Activated T-cell treated with anti-CD3 and anti-CD28 coated beads, Interleukin-2, amount 50 U/mL, for 72 hours (primary cell): ENCODE measurements at places on chromosomes 5 and 9.

GRCh38 chr5:169460896-169461295 is 122.7 kb upstream of the SPDL1 start:
- no peaks in the 10 kb centered on the region for H3K4me1 ChIP-seq
- H3K36me3 ChIP-seq: no peaks in the 10 kb centered on the region
- H3K4me3 ChIP-seq: no peak overlapping the region
- H3K27me3 ChIP-seq: no peaks in the 10 kb centered on the region
- DNase-seq: no peak
- H3K27ac ChIP-seq: no peak overlapping the region

GRCh38 chr9:84785792-84786547 is 116.4 kb downstream of the NTRK2 start:
- no peaks in the 10 kb centered on the region for H3K4me1 ChIP-seq
- no peak overlapping the region for H3K27ac ChIP-seq
- H3K27me3 ChIP-seq: peaks cover 8% of the 10 kb centered on the region

DNA sequence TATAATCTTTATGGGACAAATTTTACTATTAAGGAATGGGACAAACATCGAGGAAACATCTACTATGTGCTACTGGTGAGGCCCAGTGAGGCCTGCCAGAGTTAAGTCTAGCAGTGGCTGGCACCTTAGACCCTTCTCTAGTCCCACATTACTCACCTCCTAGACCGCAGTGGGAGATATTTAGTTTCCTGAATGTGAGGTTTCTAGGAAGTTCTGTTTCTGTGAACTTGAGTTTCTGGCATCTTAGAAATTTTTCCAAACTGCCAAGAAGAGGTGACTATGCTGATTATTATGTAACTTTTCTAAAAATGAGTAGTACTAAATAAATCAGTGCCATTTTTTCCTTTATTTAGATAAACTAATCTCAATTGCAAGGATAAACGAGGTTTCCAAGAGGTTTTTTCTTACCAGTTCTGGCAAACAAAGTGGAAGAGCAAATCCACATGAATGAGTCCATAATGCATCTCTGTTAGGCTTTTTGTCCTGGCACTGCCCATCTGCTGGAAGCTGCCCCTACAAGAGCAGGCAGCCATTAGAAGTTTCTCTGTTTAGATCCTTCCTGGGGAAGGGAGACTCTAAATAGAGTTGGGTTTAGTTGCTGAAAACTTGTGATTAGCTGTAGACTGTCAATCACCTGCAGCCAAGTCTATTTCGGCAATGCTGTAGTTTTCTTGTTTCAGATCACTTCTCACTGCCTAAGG is 348.7 kb downstream of the MAN2A1 start:
- peaks cover 7% of the 10 kb centered on the region for H3K36me3 ChIP-seq
- no peak for DNase-seq
- no peak overlapping the region for H3K27ac ChIP-seq
- H3K4me1 ChIP-seq: peaks cover 7% of the 10 kb centered on the region

GRCh38 chr5:53337827-53338226 is 142.6 kb upstream of the FST start:
- H3K4me3 ChIP-seq: no peak overlapping the region
- no peak for DNase-seq
- H3K4me1 ChIP-seq: no peaks in the 10 kb centered on the region
- no peak overlapping the region for H3K27ac ChIP-seq
- H3K27me3 ChIP-seq: peaks cover 13% of the 10 kb centered on the region

DNA sequence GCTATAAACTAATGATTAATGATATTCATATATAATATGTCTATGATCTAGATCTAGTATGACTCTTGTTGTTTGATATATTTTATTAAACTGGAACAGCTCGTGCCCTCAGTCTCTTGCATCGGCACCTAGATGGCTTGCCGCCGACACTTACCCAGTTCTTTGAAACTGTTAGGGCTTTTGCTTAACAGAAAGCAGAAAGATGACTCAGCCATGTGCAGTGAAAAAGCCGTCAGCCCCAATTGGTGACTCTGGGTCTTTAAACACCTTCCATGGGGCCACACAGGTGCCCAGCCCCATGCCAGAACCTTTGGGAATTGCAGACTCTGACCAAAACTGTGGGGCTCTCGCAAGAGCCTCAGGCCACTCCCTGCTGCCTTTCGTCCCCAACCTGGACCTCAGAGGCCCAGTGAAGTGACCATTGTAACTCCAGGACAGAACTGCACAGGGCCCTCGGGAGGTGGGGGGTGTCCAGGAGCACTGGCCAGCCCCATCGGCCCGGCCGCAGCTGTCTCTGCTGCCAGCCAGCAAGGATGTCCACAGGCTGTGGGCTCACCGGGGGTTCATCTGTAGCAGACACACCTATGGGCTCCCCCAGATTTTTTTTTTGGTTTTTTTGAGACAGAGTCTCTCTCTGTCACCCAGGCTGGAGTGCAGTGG is 7.8 kb downstream of the LCN10 start:
- no peak for DNase-seq
- H3K4me1 ChIP-seq: peaks cover 27% of the 10 kb centered on the region
- no peaks in the 10 kb centered on the region for H3K27me3 ChIP-seq
- no peaks in the 10 kb centered on the region for H3K36me3 ChIP-seq
- H3K4me3 ChIP-seq: no peak overlapping the region

- no peak overlapping the region for H3K4me3 ChIP-seq
- peaks cover 7% of the 10 kb centered on the region for H3K4me1 ChIP-seq
- peaks cover 27% of the 10 kb centered on the region for H3K27me3 ChIP-seq
- no peaks in the 10 kb centered on the region for H3K36me3 ChIP-seq
- no peak for DNase-seq
These were observed 3.9 kb upstream of the FBP1 start for GRCh38 chr9:94643176-94643575.

GRCh38 chr5:166551384-166551783 is 1740.1 kb upstream of the WWC1 start:
- H3K36me3 ChIP-seq: no peaks in the 10 kb centered on the region
- H3K27me3 ChIP-seq: no peaks in the 10 kb centered on the region
- H3K4me3 ChIP-seq: no peak overlapping the region
- no peak overlapping the region for H3K27ac ChIP-seq

DNA sequence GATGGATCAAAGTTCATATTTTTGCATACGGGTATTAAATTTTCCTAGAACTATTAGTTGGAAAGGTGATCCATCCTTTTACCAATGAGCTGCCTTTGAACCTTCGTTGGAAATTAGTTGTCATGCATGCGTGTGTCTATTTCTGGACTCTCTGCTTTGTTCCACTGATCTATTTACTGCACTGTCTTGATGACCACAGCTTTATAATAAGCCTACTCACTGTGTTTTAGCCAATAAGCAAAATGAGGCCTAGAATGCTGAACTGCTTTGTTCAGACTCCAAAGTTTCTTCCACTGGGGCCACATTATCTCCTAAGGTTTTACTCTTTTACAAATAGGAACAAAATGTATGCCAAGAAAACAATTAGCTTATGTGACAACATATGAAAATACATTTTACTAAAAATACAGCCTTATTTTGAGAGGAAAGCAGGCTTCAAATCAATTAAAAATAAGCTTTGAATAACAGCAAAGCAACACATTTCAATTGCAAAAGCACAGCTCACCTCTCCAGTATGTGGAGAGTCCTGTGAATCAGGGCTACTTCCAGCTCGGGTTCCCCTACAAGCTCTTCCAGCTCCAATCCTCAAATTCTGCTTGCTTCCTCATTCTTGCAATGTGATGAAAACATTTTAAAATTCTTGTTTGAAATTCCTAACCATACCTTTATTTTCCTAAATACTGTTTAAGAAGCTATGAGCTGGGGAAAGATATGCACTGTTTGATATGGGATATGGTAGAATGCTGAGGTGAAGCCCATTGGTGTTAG is 72.0 kb downstream of the RETREG1 start:
- DNase-seq: no peak
- H3K4me3 ChIP-seq: no peak overlapping the region
- no peaks in the 10 kb centered on the region for H3K36me3 ChIP-seq
- H3K27me3 ChIP-seq: no peaks in the 10 kb centered on the region

DNA sequence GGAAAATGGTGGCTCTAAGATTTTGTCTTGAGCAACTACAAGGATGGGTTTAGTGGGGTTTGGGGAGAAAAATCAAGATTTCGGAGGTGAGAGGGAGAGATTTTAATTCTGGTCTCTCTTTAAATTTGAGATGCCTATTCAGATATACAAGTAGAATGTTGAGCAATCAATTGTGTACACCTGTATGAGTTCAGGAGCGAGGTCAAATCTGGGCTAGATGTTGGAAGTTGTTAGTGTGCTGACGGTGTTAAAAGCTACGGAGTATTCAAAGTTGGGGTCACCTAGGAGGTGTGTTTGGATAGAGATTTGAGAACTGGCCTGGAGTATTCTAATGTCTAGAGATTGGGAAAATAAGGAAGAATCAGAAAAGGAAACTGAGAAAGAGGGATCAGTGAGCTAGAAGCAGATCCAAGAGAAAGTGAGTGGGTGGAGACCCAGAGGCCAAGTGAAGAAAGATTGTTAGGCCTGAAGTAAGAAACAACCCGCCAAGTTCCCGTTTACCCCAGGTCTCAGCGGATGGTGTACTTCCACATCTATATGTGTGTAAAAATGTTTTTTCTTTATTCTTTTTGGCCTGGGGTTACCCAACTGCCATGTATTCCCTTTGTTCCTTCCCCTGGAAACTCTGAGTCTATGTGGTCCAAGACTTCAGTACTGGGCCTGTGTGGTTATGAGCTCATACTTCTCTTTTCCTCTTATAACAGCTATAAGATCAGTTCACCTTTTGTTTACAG is 11.9 kb upstream of the ARHGAP26 start:
- H3K36me3 ChIP-seq: no peaks in the 10 kb centered on the region
- no peak for DNase-seq
- H3K4me1 ChIP-seq: peaks cover 21% of the 10 kb centered on the region
- H3K27me3 ChIP-seq: peaks cover 8% of the 10 kb centered on the region

GRCh38 chr5:140084541-140084940 is 29.4 kb upstream of the PURA start:
- H3K36me3 ChIP-seq: peaks cover 5% of the 10 kb centered on the region
- no peaks in the 10 kb centered on the region for H3K4me1 ChIP-seq
- no peak for DNase-seq
- peaks cover 12% of the 10 kb centered on the region for H3K27me3 ChIP-seq
- H3K4me3 ChIP-seq: no peak overlapping the region

GRCh38 chr5:110112348-110112747 is 422.6 kb downstream of the MAN2A1 start:
- no peaks in the 10 kb centered on the region for H3K36me3 ChIP-seq
- no peak for DNase-seq
- H3K4me3 ChIP-seq: no peak overlapping the region

DNA sequence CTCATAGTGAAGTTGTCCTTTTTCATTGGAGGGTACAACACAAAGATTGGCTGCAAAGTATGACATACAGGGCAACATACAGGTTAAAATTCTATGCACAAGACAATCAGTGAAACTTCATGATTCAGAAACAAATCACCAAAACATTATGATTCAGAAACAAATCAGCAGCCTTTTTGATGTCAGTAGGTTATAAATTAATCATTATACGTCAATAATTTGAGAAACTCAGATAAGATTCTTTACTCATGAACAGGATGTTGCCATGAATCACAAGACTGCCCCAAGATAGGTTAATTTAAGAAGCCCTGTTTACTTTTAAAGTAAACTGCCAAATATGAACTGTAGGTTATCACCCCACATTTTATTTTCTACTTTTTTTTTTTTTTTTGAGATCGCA is 62.2 kb upstream of the IL33 start:
- H3K4me3 ChIP-seq: peak overlapping the region; percentile 29
- peaks cover 17% of the 10 kb centered on the region for H3K27me3 ChIP-seq
- peak overlapping the region; percentile 10 for H3K27ac ChIP-seq
- no peaks in the 10 kb centered on the region for H3K4me1 ChIP-seq

DNA sequence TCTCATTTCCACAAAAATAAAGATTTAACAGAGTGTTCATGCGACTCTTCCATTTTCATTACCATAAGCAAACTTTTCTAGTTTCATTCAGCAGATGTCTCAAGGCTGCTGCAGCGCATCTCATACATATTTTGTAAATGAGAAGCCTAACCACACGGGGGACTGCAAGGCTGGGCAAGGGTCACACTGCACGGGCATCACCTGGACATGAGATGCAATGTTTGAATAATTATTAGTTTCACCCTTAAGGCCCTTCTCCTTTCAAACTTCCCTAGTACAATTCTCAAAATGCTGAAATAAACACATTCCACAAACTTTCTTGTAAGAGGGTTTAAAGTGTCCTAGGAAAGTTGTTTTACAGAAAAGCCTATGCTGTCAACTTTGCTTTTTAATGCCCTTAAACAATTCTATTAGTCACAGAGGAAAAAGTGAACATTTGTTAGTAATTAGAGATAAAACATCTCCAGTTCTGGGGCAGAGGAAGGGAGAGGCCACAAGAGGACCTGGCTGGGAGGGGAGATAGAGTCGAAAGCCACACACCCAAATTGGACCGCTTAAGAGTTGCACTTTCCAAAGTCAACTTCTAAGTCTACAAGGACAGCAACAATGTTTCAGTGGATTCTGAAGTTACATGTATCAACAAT is 1.3 kb downstream of the DENND1A start:
- peaks cover 33% of the 10 kb centered on the region for H3K4me1 ChIP-seq
- H3K36me3 ChIP-seq: peaks cover 3% of the 10 kb centered on the region
- H3K27me3 ChIP-seq: peaks cover 10% of the 10 kb centered on the region
- H3K4me3 ChIP-seq: peak overlapping the region; percentile 90
- peak overlapping the region; percentile 61 for H3K27ac ChIP-seq

- no peaks in the 10 kb centered on the region for H3K27me3 ChIP-seq
- no peaks in the 10 kb centered on the region for H3K36me3 ChIP-seq
- peak overlapping the region; percentile 79 for H3K4me3 ChIP-seq
- H3K4me1 ChIP-seq: peaks cover 10% of the 10 kb centered on the region
These were observed 113.0 kb downstream of the GAPVD1 start for GRCh38 chr9:125374443-125375309.

DNA sequence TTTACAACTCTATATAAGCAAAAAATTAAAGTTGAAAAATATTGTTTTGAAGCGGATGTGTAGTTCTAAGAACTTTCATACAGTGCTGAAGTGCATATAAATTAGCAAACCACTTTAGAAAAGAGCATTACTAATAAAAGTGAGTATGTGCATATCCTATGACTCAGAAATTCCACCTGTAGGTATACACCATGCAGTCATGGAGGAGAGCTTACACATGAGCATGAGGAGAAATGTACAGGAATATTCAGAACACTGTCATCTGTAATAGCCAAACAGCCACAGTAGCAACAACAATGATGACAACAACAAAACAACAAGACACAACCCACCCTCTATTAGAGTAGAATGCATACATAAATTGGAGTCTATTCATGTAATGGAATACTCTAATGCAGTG is 138.2 kb upstream of the ARRDC3 start:
- no peak overlapping the region for H3K4me3 ChIP-seq
- no peaks in the 10 kb centered on the region for H3K27me3 ChIP-seq
- DNase-seq: no peak
- H3K36me3 ChIP-seq: no peaks in the 10 kb centered on the region
- H3K4me1 ChIP-seq: no peaks in the 10 kb centered on the region
- no peak overlapping the region for H3K27ac ChIP-seq

- no peaks in the 10 kb centered on the region for H3K4me1 ChIP-seq
- H3K27me3 ChIP-seq: no peaks in the 10 kb centered on the region
- no peak for DNase-seq
- no peak overlapping the region for H3K27ac ChIP-seq
- H3K36me3 ChIP-seq: no peaks in the 10 kb centered on the region
These were observed 61.3 kb downstream of the AMBP start for GRCh38 chr9:114016629-114017423.
